ENCODE measurements at places on chromosomes 4 and X.

- no peak for DNase-seq
Measured at GRCh38 chr4:184456337-184456736, 18.0 kb downstream of the IRF2 start.

GRCh38 chr4:25110527-25111329 is 49.5 kb downstream of the SEPSECS start:
- no peak for DNase-seq

- no peak for DNase-seq
Measured at GRCh38 chr4:125722009-125722408, 407.3 kb downstream of the FAT4 start.

DNA sequence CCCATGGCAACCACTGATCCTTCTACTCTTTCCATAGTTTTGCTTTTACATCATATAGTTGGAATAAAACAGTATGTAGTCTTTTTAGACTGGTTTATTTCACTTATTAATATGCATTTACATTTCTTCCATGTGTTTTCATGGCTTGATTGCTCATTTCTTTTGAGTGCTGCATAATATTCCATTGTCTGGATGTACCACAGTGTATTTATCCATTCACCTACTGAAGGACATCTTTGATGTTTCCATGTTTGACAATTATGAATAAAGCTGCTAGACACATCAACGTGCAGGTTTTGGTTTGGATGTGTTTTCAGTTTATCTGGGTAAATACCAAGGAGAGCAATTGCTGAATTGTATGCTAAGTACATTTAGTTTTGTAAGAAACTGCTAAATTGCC is 13.7 kb upstream of the GPRASP1 start:
- DNase-seq = no peak

DNA sequence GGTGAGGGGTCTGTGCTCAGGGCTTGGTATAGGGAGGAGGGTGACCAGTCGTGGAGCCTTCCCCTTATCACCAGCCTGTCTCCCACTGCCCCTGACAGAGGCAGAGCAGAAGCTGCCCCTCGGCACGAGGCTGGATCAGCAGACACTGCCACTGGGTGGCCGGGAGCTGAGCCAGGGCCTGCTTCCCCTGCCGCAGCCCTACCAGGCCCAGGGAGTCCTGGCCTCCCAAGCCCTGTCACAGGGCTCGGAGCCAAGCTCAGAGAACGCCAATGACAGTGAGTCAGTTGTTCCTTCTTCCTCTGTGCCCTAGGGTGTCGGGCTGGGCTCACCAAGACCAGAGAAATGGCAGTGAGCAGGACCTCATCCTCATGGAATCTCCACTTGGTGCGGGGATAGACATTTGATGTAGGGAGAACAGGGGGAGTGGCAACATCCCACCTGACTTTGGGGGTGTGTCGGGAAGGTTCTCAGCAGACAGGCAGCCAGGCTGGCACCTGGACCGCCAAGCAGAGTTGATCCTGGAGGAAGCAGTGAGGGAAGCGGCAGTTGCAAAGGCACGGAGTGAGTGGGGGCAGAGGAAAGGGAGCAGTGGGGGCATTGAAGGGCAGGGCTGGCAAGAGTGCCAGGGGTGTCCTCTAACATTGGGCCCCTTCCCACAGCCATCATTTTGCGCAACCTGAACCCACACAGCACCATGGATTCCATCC is 14.3 kb upstream of the UBA1 start:
- no peak for DNase-seq

DNA sequence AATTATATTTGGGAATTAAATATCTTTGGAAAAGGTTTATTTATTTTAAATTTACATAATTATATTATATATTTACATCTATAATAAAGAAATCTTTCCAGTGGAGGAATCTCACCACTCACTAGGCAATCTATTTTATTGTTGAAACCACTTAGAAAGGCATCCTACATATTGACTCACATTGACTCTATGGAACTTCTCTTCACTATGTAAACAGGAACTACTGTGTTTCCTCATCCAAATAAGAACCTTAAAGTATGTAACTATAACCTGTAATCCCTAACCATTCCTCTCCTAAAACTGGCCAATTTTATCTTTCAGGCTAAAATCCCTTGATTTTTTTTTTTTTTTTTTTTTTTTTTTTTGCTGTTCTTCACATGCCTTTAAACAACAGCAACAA is 268.7 kb downstream of the MAPK10 start:
- DNase-seq = no peak

DNA sequence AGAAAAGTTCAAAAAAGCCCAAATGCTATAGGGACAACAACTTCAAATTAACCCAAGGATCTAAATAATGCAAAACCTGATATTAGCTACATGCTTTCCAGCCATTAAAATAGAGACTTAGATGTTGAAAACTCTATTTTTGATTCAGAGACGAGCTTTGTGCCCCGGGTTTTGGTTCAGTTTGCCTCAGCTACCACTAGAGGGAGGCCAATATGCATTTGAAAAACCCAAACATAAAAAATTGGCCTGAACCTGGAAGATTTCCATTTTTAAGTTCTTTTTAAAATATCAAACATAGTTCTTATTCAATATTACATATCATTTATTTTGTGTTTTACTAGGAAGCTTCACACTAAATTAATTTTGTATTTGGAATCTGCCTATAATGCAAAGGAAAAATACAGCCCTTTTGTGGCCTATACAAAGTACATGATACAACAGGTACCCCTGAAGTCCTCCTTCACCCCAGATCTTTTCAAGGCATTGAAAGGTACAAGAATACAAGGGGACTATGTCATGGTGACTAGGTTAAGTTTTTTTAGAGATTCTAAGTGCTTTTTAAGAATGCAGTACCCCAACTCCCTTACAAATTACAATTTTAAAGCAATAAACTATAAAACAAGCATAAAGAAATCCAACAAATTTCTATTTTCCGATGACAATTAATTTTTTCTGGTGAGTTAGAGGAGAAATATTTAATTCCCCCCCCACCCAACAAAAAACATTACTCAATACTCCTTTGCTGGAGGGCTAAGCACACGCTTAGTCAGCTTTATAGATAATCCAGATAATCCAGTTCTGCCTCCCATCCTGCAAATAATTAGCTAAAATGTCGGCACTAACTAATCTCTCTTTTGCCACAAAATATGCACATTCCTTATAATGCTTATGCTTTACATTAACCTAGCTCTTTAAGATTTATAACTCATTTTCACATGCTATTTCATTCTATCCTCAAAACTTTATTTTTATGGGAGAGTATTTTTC is 97.7 kb upstream of the PTPN13 start:
- no peak for DNase-seq

GRCh38 chrX:23732704-23733103 is 10.4 kb downstream of the ACOT9 start:
- DNase-seq = no peak

DNA sequence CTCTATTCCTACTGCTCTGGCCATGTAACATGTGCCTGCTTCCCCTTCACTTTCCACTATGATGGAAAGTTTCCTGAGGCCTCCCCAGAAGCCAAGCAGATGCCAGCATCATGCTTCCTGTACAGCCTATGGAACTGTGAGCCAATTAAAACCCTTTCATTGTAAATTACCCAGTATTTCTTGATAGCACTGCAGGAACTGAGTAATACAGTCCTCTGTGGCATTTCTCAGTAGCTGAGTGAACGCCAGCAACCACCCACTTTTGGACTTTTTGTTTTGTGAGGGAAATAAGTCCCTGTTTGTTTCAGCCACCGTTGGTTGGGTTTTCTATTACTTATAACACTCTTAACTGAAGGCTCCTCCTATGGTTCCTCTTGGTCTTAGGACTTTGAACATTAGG is 104.1 kb downstream of the C4orf51 start:
- no peak for DNase-seq

DNA sequence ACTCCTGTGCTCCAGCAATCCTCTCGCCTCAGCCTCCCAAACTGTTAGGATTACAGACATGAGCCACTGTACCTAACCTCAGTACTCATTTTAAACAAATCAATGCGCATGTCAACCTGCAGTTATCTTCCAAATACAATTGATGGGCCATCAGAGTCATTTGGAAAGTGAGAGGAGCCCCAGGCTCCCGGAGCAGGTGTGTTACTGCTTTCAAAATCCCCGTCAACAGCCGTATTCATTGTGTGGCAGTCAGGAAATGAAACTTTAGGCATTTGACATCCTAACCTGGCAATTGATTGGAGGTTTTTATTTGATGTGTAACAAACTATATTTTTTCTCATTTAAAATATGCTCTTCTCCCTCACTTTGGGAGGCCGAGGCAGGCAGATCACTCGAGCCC is 623.6 kb upstream of the TENM3 start:
- no peak for DNase-seq

DNA sequence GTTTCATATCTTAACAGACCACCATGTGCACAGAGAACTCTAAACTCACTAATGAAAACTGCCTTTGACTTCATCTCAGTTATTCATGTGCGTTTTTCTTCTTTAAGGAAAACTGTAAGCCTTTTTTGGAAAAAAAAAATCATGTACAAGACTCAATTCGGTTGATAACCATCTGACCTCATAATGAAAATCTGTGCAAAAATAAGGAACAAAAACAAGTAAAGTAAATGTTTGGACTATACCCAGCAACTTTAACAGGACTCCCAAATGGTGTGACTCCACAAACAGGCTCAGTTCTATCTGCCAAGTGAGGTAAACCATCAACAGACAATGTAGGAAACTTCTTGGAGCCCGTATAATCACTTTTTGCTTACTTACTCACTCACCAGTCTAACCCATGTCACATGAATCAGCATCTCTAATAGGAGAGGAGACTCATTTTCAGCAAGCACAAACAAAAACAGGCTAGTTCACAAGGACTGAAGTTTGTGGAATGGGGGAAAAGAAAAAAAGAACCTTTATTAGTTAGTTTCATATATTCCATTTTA is 9.3 kb downstream of the APOO start:
- DNase-seq = no peak

GRCh38 chr4:41384992-41385391 is 128.3 kb downstream of the UCHL1 start:
- no peak for DNase-seq

DNA sequence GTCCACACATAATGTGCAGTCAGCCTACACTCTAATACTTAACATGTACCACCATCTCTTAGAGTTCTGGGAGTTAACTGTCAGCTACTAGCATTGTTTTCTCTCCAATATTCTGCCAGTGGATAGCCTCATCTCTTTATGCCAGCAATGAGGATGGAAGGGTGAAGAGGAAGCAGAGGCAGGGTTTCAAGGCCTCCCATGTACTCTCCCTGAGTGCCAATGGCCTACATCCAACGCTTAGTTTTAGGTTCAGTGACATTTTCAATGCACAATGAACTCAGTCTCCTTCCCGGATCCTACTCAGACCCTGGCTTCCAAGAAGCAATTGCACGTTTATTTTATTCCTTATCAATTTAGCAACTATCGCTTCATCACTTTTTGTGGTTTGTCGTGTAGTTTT is 686.1 kb downstream of the DMD start:
- DNase-seq = no peak

DNA sequence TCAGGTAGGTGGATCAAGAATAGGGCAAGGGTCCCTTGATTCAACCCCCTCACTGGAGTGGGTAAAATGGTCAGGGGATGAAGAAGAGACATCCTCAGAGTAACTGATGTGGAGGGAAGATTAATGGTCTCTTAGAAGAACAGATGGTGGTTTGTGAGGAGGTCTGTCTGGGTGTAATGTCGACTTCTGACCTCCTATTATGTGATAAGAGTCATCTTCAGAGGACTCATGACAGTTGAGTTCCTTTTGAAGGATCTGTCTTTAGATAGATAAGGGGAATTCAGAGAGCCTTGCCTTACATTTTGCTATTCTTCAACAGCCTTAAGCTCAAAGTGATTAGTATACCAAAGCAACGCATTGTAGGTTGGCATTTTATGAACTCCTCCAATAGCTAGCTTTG is 27.1 kb upstream of the MAGEA8 start:
- no peak for DNase-seq

- DNase-seq = no peak
Measured at GRCh38 chrX:3094261-3094660, 53.0 kb downstream of the ARSF start.

DNA sequence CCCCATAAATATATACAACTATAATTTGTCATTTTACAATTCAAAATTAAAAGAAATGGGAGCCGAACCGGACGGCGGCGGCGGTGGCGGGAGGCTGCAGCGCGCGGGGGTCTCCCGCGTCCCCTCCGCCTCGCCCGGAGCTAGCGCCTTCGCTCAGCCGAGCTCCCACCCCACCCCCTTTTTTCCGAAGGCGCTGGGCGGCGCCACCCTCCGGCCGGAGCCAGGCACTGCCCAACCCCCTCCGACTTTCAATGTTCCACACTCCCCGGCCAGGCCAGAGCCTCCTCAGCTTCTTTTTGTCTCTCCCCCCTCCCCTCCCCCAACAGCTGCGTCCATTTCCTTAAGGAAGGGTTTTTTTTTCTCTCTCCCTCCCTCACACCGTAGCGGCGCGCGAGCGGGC is 214.1 kb upstream of the GEMIN8 start:
- no peak for DNase-seq

- no peak for DNase-seq
Measured at GRCh38 chrX:13808293-13808692, 8.6 kb downstream of the GPM6B start.

- DNase-seq = no peak
Measured at GRCh38 chr4:7910263-7910896, 29.3 kb downstream of the AFAP1 start.

- no peak for DNase-seq
Measured at GRCh38 chr4:27278615-27279375, 418.2 kb downstream of the STIM2 start.

DNA sequence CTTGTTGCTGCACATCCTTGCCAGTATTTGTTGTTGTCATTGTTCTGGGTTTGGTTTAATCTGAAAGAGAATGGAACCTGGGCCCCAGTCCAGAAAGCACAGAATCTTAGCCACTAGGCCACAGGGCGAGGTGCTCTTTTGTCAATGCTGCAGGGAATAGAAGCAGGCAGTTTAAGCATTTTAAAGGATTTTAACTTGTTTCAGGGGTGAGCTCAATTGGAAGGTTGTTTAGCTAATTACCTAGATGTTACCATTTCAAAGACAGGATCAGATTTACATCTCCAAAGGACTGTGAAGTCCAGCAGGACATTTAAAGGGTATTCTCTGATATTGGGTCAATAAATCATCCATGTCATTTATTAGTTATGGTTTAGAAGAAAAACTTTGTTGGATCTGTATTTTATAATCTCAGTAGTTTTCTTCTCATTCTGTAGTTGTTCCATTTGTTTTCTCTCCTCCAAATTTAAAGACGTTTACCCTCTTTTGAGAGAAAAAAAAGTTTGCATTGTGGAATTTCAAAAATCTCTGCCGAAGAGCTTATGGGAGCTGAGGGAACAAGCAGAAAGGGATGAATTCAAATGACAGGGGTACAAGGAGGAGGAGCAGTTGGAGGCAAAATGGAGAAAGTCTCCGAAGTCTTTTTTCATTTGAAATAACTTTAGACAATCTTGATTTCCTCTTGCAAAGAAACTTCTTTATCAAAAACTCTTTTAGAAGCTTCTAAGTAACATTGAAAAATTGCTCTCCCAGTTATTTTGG is 57.5 kb upstream of the FAM47C start:
- no peak for DNase-seq

GRCh38 chrX:17397074-17397473 is 22.1 kb downstream of the NHS start:
- DNase-seq = no peak

GRCh38 chr4:168188754-168189153 is 96.4 kb downstream of the ANXA10 start:
- no peak for DNase-seq
